T-cell (primary cell): ENCODE measurements at places on chromosomes 2 and 18. TPM values are rescaled to one million over a fixed set of nuclear protein-coding genes. Genes with fewer than 3 reads are reported as not detected.

GRCh38 chr2:186382932-186383331 is 103.1 kb upstream of the ZC3H15 start:
- no peak for DNase-seq
- H3K4me3 ChIP-seq = no peak overlapping the region
- H3K36me3 ChIP-seq = no peaks in the 10 kb centered on the region
- no peaks in the 10 kb centered on the region for H3K27me3 ChIP-seq

SERPINB3 gene
- not detected for total RNA-seq

- no peak overlapping the region for H3K27ac ChIP-seq
- no peak overlapping the region for H3K4me3 ChIP-seq
- H3K4me1 ChIP-seq = no peaks in the 10 kb centered on the region
- no peaks in the 10 kb centered on the region for H3K36me3 ChIP-seq
- DNase-seq = no peak
- H3K27me3 ChIP-seq = no peaks in the 10 kb centered on the region
Measured at GRCh38 chr2:22281033-22281432, 1103.9 kb upstream of the KLHL29 start.

GRCh38 chr2:240926516-240927389 is 20.6 kb downstream of the CROCC2 start:
- H3K27me3 ChIP-seq = peaks cover 33% of the 10 kb centered on the region
- H3K36me3 ChIP-seq = no peaks in the 10 kb centered on the region
- no peak overlapping the region for H3K27ac ChIP-seq

TTN gene
- total RNA-seq = 29.3 TPM

DNA sequence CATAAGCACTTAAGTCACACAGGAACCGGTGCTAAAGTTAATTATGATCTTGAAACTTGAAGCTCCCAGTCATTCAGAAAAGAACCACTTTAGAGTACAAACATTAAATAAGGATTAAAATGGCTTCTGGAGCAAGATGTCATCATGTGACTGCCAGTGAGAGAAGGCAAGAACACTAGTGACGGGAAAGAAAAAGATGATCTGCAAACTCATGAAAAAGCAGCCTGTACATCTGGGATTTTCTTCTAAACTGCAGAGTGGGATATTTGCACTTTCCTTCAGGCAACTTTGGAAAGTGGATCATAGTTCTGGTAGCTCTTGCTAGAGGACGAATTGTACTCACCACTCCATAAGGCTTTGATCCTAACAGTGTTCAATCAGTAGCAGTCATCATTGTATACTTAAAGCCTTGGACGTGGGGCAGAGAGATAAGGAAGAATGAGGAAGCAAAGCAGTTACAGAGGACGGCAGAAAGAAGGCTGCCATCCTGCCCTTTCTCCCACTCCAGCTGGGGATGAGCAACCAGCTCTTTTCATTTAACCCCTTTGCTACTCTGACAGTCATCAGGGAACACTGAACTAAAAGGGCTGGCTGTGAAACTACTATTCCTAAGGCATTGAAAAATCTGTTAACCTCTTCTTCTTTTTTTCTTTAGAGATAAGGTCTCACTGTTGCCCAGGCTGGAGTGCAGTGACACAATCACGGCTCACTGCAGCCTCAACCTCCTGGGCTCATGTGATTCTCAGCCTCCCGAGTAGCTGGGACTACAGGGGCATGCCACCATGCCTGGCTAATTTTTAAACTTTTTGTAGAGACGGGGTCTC is 18.1 kb downstream of the ABHD3 start:
- H3K4me1 ChIP-seq = no peaks in the 10 kb centered on the region
- H3K36me3 ChIP-seq = peaks cover 15% of the 10 kb centered on the region
- no peak overlapping the region for H3K27ac ChIP-seq
- no peak for DNase-seq

DNA sequence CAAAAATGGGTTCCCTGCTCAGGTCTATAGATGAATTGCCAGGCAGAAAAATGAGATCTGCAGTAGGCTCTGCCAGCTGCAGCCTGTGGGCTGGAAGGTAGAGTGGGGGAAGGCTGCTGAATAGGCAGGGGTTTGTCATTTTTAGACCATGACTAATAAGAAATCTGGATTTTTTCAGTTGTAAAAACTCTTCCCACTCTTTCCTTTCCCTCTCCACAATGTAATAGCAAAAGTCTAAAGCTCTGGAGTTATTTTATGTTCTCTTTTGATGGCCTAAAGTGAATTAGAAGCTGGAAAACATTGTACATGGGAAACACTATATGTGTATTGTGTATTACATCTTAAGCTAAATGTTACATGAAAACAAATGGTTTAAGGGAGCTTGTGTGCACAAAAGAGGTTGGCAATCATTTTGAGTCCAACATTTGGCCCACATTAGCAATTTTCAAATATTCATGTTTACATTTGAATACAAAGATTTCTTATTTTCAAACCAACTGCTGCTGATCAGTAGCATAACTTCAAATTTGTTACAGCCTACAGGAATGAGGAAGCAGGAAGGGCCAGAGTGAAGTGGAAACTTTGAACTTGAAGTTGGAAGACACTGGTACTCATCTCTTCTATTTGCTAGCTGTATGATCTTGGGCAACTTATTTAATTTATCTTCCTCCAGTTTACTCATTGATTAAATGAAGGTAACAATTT is 407.1 kb downstream of the SLC4A3 start:
- H3K4me3 ChIP-seq = no peak overlapping the region
- no peak for DNase-seq
- H3K4me1 ChIP-seq = no peaks in the 10 kb centered on the region
- no peaks in the 10 kb centered on the region for H3K36me3 ChIP-seq
- no peak overlapping the region for H3K27ac ChIP-seq
